ENCODE measurements at places on chromosomes 6 and 20. TPM values are rescaled to one million over a fixed set of nuclear protein-coding genes. Genes with fewer than 3 reads are reported as not detected.

DNA sequence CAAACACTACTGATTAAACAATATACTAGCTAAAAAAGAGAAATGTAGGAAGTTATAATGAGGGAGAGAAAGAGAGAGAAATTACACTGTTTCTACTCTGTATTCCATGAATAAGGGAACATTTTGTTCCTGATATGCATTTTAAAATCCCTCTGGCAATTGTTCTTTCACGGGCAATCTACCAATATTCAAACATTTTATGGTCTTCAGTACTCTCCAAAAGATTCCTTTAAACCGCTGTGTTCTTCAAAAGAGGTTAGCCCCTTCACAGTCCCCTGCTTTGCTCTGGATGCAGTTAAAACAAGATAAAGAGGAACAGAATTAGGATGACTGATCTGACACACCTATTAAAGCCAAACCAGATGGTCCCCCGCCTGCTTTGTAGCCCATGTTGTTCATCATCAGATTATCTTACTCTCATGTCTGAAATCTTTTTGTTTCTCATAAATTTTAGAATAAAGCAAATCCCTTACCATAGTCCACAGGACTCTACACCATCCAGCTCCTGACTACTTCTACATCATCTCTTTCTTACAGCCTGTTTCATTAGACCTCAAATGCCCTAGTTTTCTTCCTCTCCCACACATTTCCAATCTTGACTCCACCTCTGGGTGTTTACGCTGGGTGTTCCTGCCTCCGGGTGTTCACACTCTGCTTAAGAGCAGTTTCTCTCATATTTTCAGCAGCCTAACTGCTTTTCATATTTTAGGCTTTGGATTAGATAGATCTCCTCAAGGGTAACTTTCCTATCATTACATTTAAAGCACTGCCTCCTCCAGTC is 399.7 kb downstream of the COL12A1 start:
- H3K4me1 ChIP-seq, result no peaks in the 10 kb centered on the region
- DNase-seq, result no peak
- H3K36me3 ChIP-seq, result no peaks in the 10 kb centered on the region
- H3K27ac ChIP-seq, result peak overlapping the region; percentile 16
- H3K4me3 ChIP-seq, result no peak overlapping the region

DNA sequence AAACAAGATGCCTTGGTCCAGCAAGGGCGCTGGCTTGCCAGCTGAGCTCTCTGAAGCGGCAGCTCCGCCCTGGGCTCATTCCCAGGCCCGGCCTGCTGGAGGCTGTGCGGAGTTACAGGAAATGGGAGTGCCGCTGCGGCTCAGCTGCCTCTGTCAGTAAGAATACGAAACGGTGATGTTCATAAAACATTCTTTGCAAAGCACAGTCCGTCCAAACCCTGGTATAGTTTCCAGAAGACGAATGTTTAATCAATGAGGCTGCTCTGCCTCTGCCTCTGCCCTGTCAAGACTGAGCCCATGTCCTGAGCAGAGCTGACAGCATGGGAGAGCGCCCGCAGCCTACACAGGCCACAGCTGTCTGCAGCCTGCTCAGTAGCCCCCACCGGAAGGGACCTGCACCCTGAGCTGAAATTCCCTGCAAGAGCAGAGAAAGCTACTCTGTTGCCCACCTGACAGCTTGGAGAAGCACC is 153.3 kb upstream of the SNX9 start:
- H3K27ac ChIP-seq, result peak overlapping the region; percentile 87
- no peaks in the 10 kb centered on the region for H3K36me3 ChIP-seq
- no peaks in the 10 kb centered on the region for H3K27me3 ChIP-seq

DNA sequence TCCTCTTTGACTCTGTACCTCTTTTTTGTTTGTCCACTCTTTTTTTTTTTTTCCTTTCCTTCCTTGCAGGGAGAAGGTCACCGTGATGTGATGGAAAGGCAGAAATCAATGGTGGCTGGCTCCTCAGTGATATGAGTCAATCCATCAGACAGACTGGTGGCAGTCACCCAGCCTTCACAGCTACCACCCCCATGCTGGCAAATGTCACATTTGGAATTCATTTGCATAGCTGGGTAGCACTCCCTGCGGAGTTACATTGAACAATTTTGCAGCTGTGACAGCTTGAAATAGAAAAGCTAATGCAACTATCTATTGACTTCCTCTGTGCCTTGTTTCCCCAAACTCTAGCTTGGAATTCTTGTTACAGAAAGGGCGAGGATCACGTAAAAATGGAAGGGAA is 668.4 kb downstream of the C6orf118 start:
- no peak overlapping the region for H3K27ac ChIP-seq
- no peak overlapping the region for H3K4me3 ChIP-seq
- no peaks in the 10 kb centered on the region for H3K36me3 ChIP-seq

The NFYA gene
- total RNA-seq, result 29.8 TPM

The MCCD1 gene
- total RNA-seq, result not detected

DNA sequence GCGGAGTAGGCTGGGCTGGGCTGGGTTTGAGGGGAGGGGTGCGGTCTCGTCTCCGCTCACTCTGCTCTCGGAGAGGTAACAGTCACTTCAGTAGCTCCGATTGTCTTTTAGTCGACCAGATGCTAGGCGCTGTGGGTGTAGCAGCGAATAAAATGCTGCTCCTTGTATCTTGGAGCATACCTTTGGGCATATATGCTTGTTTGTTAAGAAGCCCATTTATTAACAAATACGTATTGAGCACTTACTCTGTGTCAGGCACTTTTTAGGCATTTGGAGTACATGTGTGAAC is 545 bp downstream of the ACTR5 start:
- H3K27me3 ChIP-seq, result no peaks in the 10 kb centered on the region
- no peaks in the 10 kb centered on the region for H3K4me1 ChIP-seq
- DNase-seq, result no peak
- H3K27ac ChIP-seq, result peak overlapping the region; percentile 95
- no peaks in the 10 kb centered on the region for H3K36me3 ChIP-seq

GRCh38 chr6:108671790-108672189 is 111.1 kb downstream of the FOXO3 start:
- H3K4me3 ChIP-seq, result no peak overlapping the region
- no peaks in the 10 kb centered on the region for H3K36me3 ChIP-seq
- DNase-seq, result no peak
- no peak overlapping the region for H3K27ac ChIP-seq

The HBS1L gene
- 52.0 TPM for total RNA-seq

DNA sequence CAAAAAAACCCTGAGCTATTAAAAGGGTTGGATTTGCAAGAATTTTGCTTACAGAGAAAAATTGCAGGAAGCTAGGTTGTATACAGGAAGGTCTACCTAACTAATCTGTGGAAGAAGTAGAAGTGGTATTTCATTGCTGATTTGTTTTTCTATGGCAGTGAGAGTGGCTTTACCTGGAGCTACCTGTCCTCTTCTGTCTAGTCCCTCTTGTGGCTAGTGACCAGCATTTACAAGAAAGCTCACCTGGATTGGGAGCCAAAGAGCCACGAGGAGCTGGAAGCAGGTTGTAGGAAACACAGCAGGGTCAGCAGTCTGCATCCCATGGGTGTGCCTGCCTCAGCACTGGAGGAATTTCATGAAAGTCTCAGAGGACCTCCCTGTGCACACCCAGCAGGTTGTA is 120.3 kb upstream of the RALGAPA2 start:
- no peak for DNase-seq
- no peaks in the 10 kb centered on the region for H3K36me3 ChIP-seq
- no peak overlapping the region for H3K4me3 ChIP-seq
- peaks cover 18% of the 10 kb centered on the region for H3K27me3 ChIP-seq

GRCh38 chr6:129645106-129645829 is 64.7 kb downstream of the ARHGAP18 start:
- H3K27ac ChIP-seq, result peak overlapping the region; percentile 44
- no peaks in the 10 kb centered on the region for H3K4me1 ChIP-seq
- H3K27me3 ChIP-seq, result no peaks in the 10 kb centered on the region
- H3K4me3 ChIP-seq, result no peak overlapping the region
- no peaks in the 10 kb centered on the region for H3K36me3 ChIP-seq

GRCh38 chr6:110864824-110865223 is 9.8 kb upstream of the AMD1 start:
- no peaks in the 10 kb centered on the region for H3K27me3 ChIP-seq
- no peaks in the 10 kb centered on the region for H3K4me1 ChIP-seq
- H3K4me3 ChIP-seq, result no peak overlapping the region
- H3K27ac ChIP-seq, result no peak overlapping the region

DNA sequence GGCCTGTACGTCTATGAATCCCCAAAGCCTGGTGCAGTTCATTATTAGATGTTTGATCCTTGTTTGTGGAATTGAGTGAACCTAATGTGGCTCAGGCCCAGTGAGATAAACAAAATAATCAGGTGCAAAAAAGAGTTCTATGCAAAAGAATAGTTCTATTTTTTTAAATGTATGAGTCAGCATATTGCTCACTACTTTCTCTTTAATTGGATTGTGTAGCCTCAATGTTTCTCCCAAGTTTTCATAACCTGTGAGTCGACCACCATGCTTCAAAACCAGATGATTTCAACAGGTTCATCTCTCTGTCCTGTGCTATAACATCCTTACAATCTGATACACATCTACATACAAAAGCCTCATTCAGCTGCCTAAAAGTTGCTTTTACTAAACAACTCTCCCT is 116.5 kb upstream of the HDAC2 start:
- DNase-seq, result no peak
- H3K4me1 ChIP-seq, result no peaks in the 10 kb centered on the region
- no peaks in the 10 kb centered on the region for H3K27me3 ChIP-seq
- H3K36me3 ChIP-seq, result no peaks in the 10 kb centered on the region
- H3K4me3 ChIP-seq, result no peak overlapping the region

- H3K27ac ChIP-seq, result no peak overlapping the region
- no peak for DNase-seq
- H3K27me3 ChIP-seq, result no peaks in the 10 kb centered on the region
- H3K4me3 ChIP-seq, result no peak overlapping the region
These were observed 406.3 kb downstream of the PREX1 start for GRCh38 chr20:48421547-48421946.

GRCh38 chr6:2505624-2506023 is 245.1 kb downstream of the MYLK4 start:
- DNase-seq, result no peak
- H3K4me1 ChIP-seq, result no peaks in the 10 kb centered on the region
- no peak overlapping the region for H3K27ac ChIP-seq
- H3K27me3 ChIP-seq, result no peaks in the 10 kb centered on the region
- no peaks in the 10 kb centered on the region for H3K36me3 ChIP-seq

DNA sequence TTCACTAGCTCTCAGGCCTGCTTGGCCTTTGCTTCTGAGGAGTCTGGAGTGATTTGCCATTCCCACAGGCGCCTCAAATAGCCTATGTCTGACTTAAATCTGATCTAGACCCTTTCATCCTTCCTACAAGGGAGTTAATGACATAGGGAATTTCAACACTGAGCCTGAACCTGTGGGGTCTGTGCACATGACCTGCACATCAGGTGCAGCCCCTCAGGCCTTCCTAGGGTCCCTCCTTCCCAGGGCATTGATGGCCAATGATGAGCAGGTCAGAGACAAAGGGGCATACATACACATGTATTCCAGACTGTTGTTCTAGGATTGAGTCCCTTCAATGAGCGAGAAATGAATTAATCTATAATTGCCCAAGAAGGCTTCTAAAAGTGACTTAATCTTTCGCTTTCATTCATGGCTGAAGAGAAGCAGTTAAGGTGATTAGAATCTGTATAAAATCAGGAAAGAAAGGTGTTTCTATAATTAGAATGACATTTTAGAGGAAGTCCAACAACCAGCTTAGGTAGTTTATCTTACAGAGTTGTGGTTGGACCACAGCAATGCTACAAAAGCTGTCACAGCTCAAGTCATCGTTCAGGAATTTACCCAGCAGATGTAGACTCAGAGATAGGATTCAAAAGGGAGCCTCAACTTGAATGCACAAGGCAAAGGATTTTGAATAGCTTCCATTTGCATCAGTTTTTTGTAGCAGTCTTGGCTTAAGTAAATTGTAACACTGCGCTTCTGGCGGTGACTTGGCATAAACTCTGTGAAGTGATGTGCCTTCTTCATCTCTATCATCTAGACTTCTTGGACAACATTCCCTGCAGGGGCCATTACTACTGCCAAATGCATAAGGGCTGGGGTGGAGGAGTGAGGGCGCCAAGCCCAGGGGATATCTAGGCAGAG is 27.0 kb upstream of the TBC1D7 start:
- peak overlapping the region; percentile 62 for H3K27ac ChIP-seq
- no peaks in the 10 kb centered on the region for H3K4me1 ChIP-seq
- H3K4me3 ChIP-seq, result no peak overlapping the region
- H3K27me3 ChIP-seq, result no peaks in the 10 kb centered on the region

- H3K36me3 ChIP-seq, result no peaks in the 10 kb centered on the region
- no peak for DNase-seq
- H3K4me1 ChIP-seq, result no peaks in the 10 kb centered on the region
These were observed 3.2 kb downstream of the RIMS4 start for GRCh38 chr20:44807051-44807683.

The KIF13A gene
- total RNA-seq, result 60.4 TPM

DNA sequence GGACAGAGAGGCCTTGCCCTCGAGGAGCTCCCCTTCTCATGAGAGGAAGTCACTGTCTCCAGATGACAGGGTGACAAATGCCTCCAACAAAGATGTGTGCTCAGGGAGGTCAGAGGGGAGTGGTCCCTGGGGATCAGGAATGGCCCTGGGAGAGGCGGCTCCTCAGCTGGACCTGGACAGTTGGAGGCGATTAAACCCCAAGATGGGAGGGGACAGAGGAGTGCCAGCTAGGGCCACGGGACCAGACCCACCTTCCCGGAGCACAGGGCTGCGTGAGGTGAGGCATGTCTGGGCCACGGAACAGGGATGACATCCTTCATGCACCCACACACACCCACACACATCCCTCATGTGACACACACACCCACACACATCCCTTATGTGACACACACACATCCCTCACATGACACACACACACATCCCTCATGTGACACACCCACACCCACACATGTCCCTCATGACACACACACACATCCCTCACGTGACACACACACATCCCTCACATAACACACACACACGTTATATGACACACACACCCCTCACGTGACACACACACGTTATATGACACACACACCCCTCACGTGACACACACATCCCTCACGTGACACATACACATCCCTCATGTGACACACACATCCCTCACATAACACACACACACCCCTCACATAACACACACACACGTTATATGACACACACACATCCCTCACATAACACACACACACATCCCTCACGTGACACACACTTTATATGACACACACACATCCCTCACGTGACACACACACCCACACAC is 57.4 kb upstream of the SLCO4A1 start:
- H3K27me3 ChIP-seq, result peaks cover 2% of the 10 kb centered on the region
- H3K4me1 ChIP-seq, result no peaks in the 10 kb centered on the region
- no peak for DNase-seq
- no peaks in the 10 kb centered on the region for H3K36me3 ChIP-seq
- no peak overlapping the region for H3K4me3 ChIP-seq
- H3K27ac ChIP-seq, result no peak overlapping the region

The ISM1 gene
- total RNA-seq, result 13.0 TPM

- H3K27ac ChIP-seq, result no peak overlapping the region
- H3K4me1 ChIP-seq, result no peaks in the 10 kb centered on the region
- no peak for DNase-seq
- H3K27me3 ChIP-seq, result no peaks in the 10 kb centered on the region
- H3K4me3 ChIP-seq, result no peak overlapping the region
- H3K36me3 ChIP-seq, result no peaks in the 10 kb centered on the region
These were observed 174.7 kb downstream of the ZFAND3 start for GRCh38 chr6:37994223-37994622.

GRCh38 chr6:54315656-54316055 is 7.4 kb downstream of the TINAG start:
- H3K4me1 ChIP-seq, result no peaks in the 10 kb centered on the region
- no peaks in the 10 kb centered on the region for H3K27me3 ChIP-seq
- H3K27ac ChIP-seq, result no peak overlapping the region

All from breast epithelium (tissue), 4 donors.